ENCODE measurements at places on chromosomes 3 and 15. TPM values are rescaled to one million over a fixed set of nuclear protein-coding genes. Genes with fewer than 3 reads are reported as not detected.

The ARGFX gene
- total RNA-seq, result not detected

The ECE2 gene
- total RNA-seq, result not detected

The LRCH3 gene
- total RNA-seq, result 54.2 TPM

The UBAP1L gene
- total RNA-seq, result 0.71 TPM
